ENCODE measurements at places on chromosomes 2 and 18.

- DNase-seq: no peak
Observed at GRCh38 chr18:63823516-63824219, 48.5 kb downstream of the SERPINB7 start.

GRCh38 chr2:38446418-38446817 is 69.3 kb upstream of the ATL2 start:
- no peak for DNase-seq

DNA sequence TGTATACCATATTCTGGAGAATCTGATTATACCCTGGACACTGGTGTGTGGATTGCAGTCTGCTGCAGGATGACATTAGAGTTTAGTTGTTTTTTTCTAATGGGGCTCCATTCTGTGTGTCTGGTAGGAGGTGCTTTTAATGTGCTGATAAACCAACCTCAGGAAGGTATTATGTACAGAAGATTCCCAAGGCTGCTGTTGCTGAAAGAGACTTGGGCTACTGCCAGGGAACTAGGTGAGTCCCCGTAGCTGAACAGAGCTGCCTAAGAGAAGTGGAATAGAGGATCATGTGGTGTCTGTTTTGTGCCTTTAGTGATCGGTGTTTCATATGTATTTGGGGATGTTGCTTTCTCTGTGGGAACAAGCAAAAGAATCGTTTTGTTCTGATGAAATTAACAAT is 16.5 kb downstream of the SPATA3 start:
- DNase-seq: no peak

DNA sequence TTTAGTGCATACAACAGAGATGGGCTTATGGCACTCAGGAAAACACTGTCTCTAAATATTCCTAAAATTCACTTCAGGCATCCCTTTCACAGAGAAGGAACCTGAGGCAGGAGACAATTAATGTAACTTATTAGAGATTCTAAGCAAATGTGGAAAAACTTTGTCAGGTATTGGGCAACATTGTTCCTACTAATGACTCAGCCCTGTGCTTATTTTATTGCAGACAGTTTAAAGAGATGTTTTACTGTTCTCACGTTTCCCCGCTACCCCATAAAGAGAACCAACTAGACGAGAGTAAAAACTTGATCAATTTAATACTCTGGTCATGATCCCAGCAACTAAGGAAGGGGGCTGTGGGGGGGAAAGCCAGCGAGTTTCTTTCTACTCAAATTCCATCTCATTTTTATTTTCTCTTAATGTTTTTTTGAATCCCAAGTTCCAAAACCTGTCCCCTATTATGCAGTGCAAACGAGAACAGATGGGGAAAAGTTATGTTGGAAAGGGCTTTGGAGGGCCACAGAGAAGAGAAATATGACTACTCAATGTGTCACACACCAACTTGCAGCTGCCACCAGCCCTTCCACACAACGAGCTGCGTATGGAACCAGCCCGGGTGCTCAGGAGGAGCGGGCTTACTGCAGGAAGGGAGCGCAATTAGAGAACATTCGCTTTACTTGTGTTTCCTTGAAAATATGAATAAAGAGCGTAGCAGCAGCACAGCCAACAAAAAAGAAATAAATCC is 18.7 kb upstream of the ACVR1 start:
- no peak for DNase-seq

Data from pulmonary artery endothelial cell (primary cell).